Forelimb muscle (tissue), 1 donor: ENCODE measurements at places on chromosomes 1 and 21. TPM values are rescaled to one million over a fixed set of nuclear protein-coding genes. Genes with fewer than 3 reads are reported as not detected.

DNA sequence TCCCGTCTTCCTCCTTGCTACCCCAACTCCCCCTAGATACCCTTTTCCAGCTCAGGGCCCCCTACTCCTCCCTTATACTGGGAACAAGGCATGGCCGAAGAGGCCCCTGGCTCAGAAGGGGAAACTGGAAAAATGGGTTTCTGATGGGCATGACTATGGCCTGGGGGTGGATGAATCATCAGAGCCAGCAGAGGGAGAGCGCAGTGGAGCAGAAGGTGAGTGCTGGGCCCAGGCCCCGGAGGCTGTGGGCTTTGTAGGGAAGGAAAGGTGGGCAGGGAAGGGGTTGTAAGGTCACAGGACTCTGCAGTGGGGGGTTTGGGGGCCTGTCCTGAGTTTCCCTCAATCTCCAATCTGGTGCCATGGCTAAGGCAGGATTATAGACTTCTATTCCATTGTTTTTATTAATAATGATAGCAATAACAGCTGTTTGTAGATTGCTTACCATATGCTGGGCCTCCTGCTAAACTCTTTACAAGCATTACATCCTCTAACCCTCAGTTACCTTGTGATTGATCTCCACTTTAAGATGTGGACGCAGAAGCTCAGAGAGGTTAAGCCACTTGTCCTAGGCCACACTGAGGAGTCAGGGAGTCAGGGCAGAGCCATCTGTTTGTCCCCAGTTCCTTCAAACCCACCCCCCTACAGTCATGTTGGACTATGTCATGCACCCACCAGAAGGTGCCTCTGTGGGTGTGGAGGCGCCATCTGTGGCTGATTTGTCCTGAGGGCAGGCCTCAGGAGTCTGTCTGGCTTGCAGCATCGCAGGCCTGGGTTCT, 36.2 kb upstream of the ZNF362 start:
- DNase-seq = no peak

Gene SOX13
- 24.9 TPM for polyA plus RNA-seq

DNA sequence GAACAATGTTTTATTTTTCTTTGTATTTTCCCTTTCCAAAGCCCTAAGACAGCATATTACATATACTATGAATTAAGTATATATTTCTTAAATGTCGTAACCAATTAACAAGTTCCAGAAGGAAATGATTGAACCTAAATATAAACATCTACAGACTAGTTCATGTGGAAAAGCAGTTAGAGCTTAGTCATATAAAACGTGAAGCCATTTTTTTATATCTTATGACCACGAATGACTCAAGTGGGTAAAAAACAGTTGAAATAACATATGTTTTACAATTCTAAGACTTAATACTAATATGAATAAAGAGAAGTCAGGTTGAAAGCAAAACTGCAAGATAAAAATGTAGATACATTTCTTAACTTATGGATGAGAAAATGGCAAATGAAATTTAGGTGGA, 307.3 kb downstream of the BRINP3 start:
- no peak for DNase-seq

Gene AMY2A
- not detected for polyA plus RNA-seq

Gene EPHX1
- 25.9 TPM for polyA plus RNA-seq

Gene NBPF10
- polyA plus RNA-seq = 1.3 TPM

DNA sequence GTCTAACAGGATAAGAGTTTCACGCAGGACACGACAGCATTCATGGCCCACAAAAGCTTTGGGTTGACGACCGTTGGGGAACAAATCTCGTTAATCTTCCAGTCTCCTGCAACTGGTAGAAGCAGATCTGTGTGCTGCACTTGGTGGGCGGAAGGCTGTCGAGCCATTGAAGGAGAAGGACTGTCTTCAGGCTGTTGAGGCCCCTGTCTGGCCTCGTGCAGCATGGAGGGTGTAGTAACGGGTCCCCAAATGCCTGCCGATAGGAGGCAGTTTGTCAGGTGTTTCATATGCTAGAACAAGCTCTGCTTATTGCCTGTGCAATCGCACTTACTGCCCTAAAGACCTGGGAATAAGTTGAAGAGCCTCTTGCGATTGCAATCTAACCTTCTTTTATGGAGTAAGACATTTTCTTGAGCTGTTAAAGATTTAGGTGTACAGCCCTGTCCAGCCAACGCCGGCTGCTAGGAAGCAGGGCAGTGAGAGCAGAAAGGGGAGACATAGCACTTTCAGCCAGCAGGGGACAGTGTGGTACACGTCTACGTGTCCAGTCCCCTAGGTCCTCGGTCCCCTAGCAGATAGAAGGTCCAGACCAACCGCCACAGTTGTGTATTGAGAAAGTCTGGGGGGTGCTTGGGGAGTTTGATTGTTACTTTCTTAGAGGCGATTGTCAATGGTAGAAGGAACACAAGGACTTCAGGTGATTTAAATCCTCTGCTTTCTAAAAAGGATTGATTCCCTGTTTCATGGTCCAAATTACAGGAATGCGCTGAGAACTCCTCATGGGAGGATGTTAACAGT, 102.3 kb upstream of the TMPRSS2 start:
- no peak for DNase-seq

DNA sequence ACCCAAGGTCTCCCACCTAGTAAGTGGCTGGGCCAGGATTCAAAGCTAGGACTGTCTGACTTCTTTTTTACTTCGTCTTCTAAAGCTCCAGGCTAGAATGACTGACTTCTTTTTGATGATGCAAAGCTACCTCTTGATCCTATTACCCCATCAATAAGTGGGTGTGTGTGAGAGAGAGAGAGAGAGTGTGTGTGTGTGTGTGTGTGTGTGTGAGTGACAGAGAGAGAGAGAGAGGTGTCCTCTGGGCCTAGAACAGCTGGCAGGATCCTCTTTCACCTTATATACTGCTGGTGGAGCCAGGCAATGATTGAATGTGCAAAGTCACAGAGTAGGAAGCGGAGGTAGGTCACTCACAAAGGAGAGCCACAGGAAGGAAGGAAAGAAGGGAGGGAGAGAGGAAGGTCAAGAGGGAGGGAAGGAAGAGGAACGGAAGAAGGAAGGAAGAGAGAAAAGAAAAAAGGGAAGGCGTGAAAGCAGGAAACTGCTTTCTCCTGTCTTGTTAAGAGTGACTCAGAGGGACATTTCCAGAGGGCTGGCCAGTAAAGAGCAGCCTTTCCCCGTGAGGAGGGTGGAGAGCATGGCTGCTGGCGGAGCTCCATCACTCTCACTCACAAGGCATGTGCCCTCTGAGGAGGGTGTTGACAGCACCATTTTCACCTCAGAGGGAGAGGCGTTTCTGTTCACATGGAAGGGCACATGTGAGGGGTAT, 68.9 kb downstream of the CDC7 start:
- DNase-seq = no peak

Gene GREM2
- 4.3 TPM for polyA plus RNA-seq

DNA sequence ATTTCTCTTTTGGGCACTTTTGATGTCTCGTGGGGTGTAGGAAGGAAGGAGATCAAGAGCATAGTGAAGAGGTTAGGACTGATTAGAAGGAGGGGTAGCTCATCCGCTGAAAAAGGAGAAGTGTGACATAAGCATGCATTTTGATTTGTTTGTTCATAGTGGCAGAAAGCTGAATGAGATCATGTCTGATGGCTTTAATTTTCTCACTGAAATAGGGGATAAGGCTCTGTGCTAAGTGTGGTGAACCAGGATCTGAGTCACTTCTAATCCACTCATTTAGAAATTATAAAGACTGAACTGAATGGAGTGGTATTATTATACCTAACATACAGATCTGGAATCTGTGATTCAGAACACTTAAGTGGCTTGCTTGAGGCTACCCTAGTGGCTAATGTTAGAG, 344.5 kb downstream of the PDE4B start:
- no peak for DNase-seq

DNA sequence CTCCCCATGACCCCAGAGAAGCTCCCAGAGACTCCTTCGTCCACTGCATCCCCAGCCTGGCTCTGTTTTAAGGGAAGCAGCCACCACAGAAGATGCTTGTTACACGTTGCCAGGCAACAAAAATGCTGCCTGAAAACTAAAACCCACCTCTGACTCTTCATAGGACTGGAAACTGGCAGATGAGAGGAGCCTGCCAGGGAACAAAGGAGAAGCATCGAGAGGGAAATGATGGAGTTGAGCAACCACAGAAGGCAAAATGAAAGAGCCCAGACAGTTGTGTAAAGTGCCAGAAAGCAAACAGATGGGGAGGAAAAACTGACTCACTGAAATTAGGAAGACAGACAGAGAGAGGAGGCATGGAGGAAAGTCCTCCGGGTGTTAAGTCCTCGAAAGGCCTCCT, 118.4 kb downstream of the KCNN3 start:
- no peak for DNase-seq

GRCh38 chr21:35485364-35485763, 436.3 kb upstream of the RUNX1 start:
- no peak for DNase-seq

GRCh38 chr1:166902279-166902678, 26.2 kb upstream of the TADA1 start:
- DNase-seq = no peak

Gene CHODL
- polyA plus RNA-seq = 97.0 TPM

GRCh38 chr1:50023292-50024159, at the start of gene AGBL4:
TSS of gene AGBL4 (minus strand) at chr1:50023954.
- DNase-seq = no peak

Gene PADI3
- polyA plus RNA-seq = not detected
